ENCODE measurements at places on chromosomes 3 and 15.

- no peak for DNase-seq
These were observed 13.4 kb downstream of the WDR72 start for GRCh38 chr15:53746101-53746500.

DNA sequence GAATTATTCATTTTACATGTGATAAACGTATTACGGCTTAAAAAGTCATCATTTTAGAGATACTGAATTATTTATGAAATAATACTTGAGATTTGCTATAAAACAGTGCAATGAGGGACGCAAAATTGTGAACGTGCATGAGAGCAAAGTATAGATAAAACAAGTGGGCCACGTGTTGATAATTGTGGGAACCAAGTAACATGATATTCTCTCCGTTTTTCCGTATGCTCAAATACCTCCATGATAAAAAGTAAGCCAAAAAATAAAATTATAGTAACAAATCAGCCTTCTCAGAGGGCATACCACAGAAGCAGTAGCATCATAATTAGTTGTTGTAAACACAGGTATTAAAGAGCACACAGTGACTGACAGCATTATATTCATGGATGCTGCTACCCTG lies 42.6 kb downstream of the SFMBT1 start:
- no peak for DNase-seq

GRCh38 chr3:54003136-54003535 lies 111.5 kb upstream of the SELENOK start:
- DNase-seq = no peak

DNA sequence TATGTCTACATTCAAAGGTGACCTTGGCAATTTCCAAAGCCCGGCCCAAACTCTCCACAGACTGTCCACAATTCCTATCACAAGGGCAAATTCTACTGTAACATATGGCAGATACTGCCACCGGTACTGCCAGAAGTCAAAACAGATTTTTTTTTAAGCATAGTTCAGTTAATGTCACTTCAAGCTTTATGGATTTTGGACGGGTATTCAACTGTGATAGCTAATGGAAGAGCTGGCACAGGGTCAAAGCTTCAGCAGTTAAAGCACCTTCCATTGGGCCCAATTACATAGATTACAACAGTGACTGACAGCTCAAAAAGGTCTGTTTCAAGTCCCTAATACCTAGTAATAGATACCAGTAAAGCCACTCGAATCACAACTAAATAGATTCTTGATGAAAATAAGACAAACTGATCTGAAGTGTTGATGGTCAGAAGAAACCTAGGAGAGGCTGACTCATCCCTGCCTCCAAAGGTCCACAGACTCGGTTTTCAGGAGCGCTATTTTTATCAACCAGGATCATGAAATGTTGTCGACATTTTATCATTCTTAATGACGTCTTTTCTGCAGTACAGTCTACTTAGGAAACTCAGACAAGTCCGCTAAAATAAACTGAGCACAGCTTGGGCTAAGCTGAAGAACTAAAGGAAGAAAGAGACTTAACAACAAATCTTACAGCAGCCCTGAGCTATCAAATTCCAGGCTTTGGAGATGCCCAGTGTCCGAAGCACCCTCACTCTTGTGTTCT lies 38.7 kb downstream of the ANXA2 start:
- DNase-seq = no peak

GRCh38 chr15:67472957-67473356 lies 48.0 kb upstream of the C15orf61 start:
- DNase-seq = no peak

DNA sequence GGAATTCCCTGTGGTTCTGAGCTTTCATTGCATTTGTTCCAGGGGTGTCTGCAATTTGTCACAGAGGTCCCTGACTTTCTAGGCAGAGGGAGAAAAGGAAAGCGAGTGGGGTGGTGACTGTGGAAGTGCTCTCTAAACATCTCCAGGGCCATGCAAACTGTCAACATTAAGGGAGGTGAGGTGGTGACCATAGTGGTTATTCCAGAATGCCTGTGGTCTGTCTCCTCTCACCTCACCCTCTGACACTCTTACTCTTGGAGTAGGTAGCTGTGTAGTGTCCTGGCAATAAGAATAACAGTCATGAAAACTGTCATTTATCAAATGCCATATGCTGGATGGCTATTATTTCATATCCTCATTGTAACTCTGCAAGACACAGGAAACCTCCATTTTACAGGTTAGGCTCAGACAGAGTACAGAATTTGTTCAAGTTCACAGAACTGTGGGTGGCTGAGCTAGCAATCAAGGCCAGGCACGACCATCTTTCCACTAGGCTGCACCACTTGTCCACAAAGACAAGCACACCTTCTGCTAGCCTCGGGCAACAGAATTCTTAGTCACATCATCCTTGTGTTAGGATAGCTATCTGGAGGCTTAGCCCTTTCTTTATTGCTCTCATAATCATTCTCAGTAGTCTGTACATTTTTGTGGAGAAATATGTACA lies 179.4 kb downstream of the CD47 start:
- DNase-seq = no peak

DNA sequence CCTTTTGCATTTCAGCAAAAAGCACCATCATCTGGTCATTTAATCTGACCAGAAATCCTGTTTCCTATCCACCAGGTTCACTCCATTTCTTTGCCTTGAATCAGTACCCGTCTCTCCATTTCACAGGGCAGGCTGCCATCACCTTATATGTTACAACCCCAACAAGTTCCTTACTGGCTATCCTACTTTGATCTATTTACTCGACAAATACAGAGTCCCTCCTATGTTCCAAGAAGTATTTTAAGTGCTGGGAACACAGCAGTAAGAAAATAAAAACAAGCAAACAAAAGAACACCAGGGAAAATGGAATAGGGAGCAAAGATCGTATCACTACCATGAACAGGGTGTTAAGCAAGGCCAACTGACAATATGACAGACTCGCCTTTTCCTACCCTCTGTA lies 295.2 kb upstream of the WNT5A start:
- DNase-seq = no peak

DNA sequence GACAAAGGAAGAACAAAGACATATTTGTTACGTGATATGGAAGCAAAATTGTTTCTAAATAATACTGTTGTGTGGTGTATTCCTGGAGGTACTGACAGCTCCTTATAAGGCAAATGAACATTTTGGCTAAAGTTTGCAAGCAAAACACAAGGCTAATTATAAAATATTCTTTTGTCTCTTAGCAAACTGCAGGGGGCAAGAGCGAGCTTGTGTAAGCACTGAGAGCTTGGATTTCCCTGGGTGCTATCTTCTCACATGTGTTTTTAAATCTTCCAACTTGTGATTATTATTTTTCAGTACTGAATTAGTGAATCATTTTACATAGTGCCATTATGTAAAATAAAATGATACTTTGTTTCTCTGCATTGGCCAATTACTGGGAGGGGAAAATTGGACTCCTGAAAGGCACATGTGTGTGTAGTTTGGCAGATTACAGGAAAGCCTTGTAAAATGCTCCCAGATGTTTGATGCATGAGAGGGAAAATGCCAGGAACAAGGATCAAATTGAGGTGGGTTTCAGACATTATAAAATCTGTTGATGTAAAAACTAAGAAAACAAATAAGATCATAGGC lies 611.5 kb downstream of the AGBL1 start:
- DNase-seq = no peak

- no peak for DNase-seq
These were observed 170.5 kb upstream of the POU1F1 start for GRCh38 chr3:87446849-87447387.

DNA sequence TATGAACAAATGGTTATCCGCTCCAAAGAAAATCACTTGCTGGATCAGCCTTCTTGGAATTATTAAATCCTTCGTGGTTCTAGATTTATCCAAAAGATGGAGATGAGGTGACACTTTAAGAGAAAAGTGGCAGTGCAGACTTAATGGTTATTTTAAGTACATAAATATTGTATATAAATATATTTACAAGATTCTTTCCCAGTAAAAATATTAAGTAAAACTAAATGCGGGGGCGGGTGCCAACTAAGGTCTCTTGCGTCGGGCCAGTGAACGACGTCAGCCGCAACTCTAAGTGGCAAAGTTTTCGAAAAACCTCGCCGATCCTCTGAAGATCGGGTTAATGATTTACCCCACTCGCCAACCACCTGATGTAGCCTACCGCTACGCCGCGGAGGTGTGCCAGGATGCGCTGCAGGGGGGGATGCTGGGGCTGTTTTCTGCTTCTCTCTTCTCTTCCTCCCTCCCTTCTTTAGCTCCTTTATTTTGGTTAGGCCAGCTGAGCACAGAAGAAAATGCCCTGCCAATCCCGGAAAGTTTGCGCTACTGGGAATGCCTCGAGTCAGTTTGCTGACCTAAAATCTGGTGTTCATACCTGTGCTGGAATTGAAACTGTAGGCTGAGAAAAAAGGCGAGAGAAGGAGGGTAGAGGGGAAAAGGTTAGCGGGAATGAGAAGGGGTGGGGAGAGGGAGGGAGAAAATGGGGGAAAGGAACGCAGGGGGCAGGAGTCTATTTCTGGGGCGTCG lies 7.6 kb upstream of the FOXB1 start:
- DNase-seq = no peak

DNA sequence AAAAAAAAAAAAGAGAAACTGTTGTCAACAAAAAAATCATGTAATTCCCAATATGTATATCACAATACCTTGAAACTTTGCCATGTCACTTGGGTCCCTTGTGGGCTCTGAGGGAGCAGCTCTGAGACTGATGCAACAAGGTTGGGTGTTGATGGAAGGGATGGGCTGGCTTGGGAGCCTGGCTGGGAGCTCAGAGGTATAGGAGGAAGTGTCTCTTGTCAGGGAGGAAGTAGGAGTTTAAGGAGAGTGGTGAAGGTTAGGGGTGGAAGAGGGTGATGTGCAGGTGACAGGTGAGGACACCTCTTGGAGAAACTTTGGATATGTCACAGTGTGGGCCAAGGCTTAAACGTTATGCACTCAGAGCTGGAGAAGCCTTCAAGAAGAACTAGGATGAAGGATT lies 2.0 kb upstream of the TM6SF1 start:
- no peak for DNase-seq

GRCh38 chr3:194057570-194058188 lies 78.3 kb upstream of the HES1 start:
- no peak for DNase-seq

GRCh38 chr15:35047528-35047927 lies 37.6 kb downstream of the NANOGP8 start:
- no peak for DNase-seq

All from CD4-positive, alpha-beta T cell treated with Interleukin-4 for 4 hours (primary cell).